ENCODE measurements at places on chromosomes 5 and 9.

- no peak for DNase-seq
These were observed 142.9 kb upstream of the GRAMD2B start for GRCh38 chr5:126280343-126280742.

DNA sequence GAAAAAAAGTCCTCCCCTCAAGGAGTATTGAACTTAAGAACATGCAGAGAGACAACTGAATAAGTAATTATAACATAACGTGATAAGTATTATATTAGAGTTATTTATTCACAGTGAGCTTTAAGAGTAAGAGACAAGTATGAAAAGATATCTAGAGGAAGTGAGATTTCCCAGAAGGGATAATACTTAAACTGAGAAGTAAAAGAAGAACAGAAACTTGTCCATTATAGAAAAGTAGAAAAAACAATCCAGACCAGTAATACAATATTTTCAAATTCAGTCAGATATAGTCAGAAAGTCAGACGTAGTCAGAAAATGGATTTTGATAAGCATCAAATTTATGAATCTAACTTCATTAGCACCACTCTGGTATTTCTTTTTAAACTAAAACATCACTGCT is 613.0 kb upstream of the CCNG1 start:
- no peak for DNase-seq

DNA sequence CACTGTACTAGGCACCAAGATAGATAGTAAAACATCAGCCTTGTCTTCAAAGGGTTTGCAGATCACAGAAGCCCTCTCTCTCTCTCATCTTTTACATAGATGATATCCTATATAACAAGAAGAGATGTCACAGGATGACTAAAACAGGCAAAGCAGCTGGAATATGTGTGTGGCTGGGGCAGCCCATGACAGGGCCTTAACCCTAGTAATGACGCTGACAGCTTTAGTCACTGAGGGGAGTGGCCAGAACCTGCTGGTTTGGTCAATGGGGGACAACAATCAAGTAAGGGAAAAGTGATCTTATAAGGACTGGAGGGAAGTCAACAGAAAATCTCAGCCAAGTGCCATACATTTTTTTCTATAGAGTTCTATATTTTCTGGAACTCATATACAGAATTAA is 41.9 kb upstream of the RIC1 start:
- DNase-seq: no peak

DNA sequence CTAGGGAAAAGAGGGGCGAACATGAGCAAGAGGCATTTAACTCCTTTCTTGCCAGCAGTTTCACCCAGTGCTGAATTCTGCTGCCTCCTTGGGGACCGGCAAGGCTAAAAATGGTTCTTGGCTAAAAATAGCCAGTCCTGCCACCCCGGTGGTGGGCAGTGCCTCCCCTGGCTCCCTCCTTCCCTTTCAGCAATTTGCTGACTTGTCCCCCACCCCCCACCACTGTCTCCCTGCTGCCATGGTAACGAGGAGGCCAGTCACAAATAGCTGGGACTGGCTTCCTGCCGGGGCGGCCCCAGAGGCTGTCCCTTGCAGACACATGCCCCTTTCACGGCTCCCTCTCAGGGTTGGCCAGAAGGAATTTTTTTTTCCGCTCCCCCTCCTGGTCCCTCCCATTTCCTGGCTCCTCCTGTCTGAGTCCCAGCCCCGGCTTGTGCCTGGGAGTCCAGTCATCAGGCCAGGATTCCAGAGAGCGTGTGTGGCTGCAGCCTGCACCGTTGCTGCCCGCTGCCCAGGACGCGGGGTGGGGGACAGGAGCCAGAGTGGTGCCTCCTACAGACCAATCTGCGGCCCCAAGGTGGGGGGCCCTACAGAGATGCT is 130.3 kb downstream of the RGS3 start:
- peak; percentile 93 for DNase-seq

DNA sequence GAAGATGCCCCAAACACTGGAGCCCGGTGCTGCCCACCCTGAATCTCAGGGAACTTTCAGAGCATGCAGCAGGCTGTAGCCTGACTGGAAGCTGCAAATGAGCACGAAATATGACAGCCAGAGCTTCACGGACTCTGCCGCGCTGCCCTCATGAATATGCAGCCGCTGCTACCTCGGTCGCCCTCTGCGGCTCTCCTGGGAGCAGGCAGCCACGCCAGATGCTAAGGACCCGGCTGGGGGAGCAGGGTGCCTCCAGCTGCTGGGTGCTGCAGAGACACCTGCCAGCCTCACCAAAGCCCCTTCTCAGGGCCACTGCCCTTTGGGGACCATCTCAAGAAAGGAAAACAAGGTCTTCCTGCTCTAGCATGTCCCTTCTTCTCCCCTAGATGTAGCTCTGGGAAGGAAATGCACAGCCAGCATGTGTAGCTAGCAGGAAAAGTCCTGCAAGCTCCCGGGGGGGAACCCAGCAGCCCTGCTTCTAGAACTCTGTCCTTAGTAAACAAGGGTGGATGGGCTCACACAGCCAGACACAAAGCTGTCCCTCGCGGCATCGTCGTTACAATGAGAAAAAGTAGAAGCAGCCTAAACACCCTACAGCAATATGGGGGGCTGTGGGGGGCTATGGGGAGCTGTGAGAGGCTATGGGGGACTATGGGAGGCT is 56.8 kb upstream of the OLFM1 start:
- DNase-seq: no peak

GRCh38 chr5:96660971-96661854 is 963 bp upstream of the CAST start:
- peak; percentile 44 for DNase-seq

GRCh38 chr5:80355686-80356085 is 35.9 kb downstream of the SPZ1 start:
- no peak for DNase-seq

DNA sequence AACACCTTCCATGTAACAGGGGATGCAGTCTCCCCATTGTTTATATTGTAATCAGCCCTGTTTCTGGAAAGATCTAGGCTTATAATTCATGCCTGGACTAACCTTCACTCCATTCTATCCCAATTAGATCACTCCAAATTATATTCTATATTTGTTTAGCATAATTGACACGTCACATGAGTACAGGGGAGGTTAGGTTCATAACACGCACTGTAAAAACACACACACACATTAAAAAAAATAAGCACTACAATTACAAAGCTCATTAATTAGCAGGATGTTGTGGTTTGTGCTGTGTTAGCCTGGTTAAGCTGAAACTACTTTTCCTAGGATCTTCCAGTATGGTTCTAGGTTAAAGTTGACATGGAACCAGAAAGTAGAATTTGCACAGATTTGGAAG is 126.0 kb downstream of the MLLT3 start:
- DNase-seq: no peak

GRCh38 chr5:23840083-23840482 is 332.7 kb downstream of the PRDM9 start:
- no peak for DNase-seq

GRCh38 chr5:33033516-33033915 is 322.4 kb downstream of the NPR3 start:
- no peak for DNase-seq

DNA sequence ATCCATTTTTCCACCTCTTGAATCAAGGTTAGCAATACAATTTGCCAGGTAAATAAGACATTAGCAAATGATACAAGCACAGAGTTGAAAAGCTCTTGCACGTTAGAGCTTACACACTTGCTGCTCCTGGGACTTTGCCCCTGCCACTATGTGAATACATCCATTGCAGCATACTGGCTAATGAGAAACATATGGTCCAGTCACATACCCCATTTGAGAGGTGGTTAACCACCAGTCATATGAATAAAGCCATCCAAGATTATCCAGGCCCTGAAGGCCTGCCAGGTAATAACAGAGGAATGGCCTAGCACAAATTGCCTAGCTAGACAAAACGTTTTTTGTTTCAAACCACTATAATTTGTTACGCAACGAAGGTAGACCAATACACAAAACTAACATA is 45.8 kb upstream of the FTMT start:
- DNase-seq: no peak
